Glutamatergic neuron (in vitro differentiated cells): ENCODE measurements at places on chromosomes 1 and 21.

- no peak overlapping the region for H3K4me3 ChIP-seq
- H3K27ac ChIP-seq = no peak overlapping the region
- H3K36me3 ChIP-seq = no peaks in the 10 kb centered on the region
- H3K27me3 ChIP-seq = peaks cover 9% of the 10 kb centered on the region
Observed at GRCh38 chr1:167202049-167202448, 18.6 kb upstream of the POU2F1 start.

DNA sequence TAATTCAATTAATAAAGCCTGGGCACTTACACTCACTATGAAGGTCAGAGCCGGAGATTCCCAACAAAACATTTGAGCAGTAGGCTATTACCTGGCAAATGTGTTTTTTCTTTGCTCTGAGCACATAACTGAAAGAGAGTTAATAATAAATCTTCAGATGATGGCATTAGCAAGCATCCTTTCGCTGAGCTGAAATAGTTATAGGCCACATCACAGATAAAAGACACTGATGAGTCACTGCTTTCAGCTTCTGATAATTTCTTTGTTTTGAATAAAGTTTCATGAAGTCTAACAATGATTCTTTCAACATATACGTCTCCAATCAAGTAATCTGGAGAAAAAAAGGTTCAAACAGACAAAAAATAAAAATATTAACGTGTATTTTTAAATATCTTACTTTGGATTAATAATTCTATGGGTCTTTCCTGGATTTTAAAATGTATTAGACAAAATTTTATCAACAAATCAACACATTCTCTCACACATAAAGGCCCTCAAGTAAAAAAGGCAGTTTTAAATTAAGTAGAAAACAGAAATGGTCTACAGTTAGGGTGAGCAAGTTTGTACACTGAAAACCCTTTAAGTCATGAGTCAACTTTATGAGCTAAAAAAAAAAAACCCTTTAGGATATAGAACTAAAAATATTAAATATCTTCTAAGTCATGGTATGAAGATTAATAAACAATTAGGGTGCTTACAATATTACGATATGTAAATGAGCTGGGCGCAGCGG, 33.1 kb downstream of the LTN1 start:
- H3K27ac ChIP-seq = no peak overlapping the region
- H3K4me1 ChIP-seq = no peaks in the 10 kb centered on the region
- H3K27me3 ChIP-seq = no peaks in the 10 kb centered on the region
- no peaks in the 10 kb centered on the region for H3K36me3 ChIP-seq
- H3K4me3 ChIP-seq = no peak overlapping the region
- no peak for DNase-seq

DNA sequence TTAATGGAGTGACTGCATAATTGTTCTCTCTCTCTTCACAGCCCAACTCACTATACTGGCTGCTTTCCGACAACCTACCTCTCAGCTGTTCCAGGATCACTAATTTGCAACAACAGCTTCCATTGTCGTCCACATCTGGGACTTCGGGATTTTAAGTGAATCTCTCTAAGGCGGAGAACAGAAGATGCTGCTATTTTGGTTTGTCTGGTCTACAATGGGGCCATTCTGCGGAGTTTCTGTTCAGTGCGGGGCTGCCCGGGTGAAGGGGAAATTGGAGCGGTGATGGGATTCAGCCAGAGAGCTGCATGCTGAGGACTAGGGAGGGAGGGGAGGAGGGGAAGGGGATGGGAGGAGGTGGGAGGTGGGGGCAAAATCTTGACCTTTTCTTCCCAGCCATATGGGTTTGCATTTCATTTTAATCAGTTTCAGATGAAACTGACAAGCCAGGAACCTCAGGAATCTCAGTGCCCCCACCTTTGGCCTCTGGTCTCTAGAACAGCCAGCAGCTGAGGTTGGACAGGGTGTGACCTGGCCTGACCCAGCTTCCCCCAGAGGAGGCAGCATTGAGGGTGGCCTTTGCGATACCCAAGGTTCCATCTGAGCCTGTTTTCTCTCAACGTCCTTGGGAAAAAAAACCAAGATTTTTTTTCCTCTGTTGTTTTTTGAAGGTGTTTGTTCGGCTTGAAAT, 6.9 kb upstream of the SRP9 start:
- H3K27me3 ChIP-seq = peaks cover 6% of the 10 kb centered on the region
- H3K4me3 ChIP-seq = peak overlapping the region; percentile 4
- no peak for DNase-seq
- H3K36me3 ChIP-seq = no peaks in the 10 kb centered on the region

DNA sequence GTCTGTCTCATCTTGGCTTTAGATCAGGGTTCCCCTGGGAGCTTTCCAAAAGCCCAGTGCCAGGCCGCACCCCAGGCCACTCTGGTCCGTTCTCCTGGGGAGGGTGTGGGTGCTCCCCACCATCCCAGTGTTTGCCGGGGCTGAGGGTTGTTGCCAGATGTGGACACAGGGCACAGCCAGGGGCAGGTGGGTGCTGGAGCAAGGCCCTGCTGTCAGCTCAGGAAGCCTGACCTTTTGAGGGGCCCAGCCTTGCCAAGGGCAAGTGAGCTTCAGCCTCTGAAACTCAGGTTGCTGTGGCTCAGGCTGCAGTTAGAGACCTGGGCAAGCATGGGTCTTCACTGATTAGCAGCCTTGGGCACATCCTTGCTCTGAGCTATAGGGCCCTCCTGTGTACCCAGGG, 22.8 kb upstream of the ZBTB21 start:
- H3K27ac ChIP-seq = no peak overlapping the region
- peaks cover 4% of the 10 kb centered on the region for H3K27me3 ChIP-seq
- H3K36me3 ChIP-seq = no peaks in the 10 kb centered on the region

DNA sequence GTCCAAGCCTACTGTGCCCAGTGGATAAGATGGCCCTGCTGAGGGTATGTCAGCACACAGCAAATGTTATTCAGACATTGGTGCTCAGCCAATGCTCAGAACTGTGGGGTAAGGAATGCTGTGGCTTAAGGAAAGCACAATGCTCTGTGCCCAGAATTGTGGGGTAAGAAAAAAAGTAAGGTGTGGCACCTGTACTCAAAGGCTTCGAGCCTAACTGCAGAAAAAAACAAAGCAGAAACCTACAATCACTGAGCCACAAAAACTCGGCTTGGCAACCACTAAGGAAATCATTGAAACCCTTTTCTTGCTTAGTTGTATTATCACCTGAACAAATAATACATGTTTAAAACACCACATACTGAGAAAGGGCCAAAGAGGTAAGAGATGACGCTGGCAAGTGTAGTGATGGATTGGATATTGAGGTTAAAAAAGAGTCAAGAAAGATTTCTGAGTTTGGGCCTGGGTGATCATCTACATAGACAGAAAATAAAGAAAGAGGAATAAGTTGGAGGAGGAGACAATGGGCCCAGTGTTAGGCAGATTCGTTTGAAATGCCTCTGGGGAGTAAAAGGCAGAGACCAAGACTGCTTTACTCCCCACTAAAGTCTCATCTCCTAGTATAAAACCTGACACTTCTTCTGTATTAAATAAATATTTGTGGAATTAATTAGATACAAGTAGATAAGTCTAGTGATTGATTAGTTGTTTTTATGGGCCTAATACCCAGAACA, 25.9 kb upstream of the ATP1A1 start:
- no peak overlapping the region for H3K4me3 ChIP-seq
- peak overlapping the region; percentile 44 for H3K27ac ChIP-seq
- peaks cover 32% of the 10 kb centered on the region for H3K4me1 ChIP-seq
- peaks cover 1% of the 10 kb centered on the region for H3K27me3 ChIP-seq
- DNase-seq = no peak

GRCh38 chr21:42160111-42160721, 58.7 kb upstream of the ABCG1 start:
- H3K4me1 ChIP-seq = peaks cover 7% of the 10 kb centered on the region
- no peak overlapping the region for H3K27ac ChIP-seq
- no peak for DNase-seq
- H3K27me3 ChIP-seq = peaks cover 2% of the 10 kb centered on the region

DNA sequence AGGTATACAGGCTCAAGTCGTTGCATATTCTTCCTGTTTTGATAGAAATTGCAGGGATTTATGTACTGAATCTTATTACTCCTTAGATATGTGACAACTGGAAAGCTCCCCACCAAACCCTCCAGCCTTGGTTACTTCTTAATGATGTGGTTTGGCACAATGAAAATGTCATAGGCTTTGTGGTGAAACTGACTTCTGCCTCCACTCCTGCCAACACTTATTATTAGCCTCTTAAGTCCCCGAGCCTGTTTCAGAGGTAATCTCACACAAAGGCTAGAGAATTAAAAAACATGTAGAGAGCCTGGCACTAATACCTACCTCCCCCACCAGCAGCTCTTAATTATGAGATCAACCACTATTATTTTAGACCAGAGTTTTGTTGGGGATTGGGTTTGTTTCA, 4.2 kb downstream of the COX20 start:
- H3K4me3 ChIP-seq = no peak overlapping the region
- H3K36me3 ChIP-seq = no peaks in the 10 kb centered on the region
- H3K27me3 ChIP-seq = peaks cover 8% of the 10 kb centered on the region
- no peak overlapping the region for H3K27ac ChIP-seq
- H3K4me1 ChIP-seq = peaks cover 20% of the 10 kb centered on the region

DNA sequence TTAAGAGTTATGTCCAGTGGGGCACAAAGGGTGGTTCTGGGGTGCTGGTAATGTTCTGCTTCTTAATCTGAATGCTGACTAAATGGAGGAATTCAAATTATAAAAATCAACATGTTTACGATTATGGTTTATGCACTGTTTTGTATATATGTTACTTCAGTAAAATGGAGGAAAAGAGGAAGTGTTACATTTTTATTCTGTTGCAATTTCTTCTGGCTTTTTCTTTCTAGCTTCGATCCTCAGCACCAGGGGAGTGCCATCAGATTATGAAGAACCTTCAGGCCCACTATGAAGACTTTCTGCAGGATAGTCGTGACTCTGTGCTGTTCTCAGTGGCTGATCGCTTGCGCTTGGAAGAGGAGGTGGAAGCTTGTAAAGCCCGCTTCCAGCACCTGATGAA, 105.5 kb downstream of the MACF1 start:
- DNase-seq = no peak
- peaks cover 14% of the 10 kb centered on the region for H3K27me3 ChIP-seq
- H3K36me3 ChIP-seq = no peaks in the 10 kb centered on the region
- no peaks in the 10 kb centered on the region for H3K4me1 ChIP-seq
- H3K27ac ChIP-seq = no peak overlapping the region
- no peak overlapping the region for H3K4me3 ChIP-seq

DNA sequence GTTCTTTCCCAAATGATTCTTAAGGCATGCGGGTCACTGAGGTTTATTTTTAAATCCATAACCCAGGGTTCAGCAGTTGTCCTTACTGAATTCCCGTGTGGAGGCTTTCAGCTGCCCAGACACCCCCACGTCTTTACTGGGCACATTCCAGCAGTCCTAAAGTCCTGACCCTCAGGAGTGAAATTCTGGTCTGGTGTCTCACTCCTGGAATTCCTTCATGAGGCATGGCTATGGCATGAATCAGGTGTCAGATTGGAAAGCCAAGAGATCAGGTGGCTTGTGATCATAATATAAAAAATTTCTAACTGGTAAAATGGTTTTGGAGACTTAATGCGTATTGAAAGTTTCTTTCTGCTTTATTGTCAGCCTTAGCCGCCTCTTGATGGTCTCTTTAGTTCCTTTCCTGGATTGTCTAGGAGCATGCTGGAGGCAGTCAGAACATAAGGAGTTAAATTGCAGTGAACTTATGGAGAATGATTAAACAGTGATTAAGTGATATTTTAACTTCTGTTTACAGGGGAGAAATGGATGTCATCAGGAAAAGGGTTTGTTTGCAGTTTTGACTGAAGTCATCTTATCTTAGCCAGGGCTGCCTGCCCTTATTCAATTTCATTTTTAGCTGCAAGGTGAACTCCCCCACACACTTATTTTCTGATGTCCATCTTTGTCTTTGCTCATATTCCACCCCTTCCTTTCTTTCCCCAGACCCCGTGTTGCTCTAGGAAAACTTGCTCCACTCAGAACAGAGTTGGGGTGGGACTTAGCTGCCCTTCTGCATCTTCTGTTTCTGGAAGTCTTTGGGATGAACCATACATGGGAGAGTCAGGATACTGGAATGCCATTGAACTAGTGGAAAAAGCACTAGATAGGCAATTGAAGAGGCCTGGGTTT, 25.7 kb upstream of the MACF1 start:
- DNase-seq = no peak

- H3K27me3 ChIP-seq = peaks cover 7% of the 10 kb centered on the region
- H3K27ac ChIP-seq = no peak overlapping the region
- peaks cover 17% of the 10 kb centered on the region for H3K4me1 ChIP-seq
- no peaks in the 10 kb centered on the region for H3K36me3 ChIP-seq
- H3K4me3 ChIP-seq = peak overlapping the region; percentile 88
- DNase-seq = peak; percentile 73
Observed at GRCh38 chr1:153775458-153776327, 486 bp downstream of the SLC27A3 start.

GRCh38 chr1:116956378-116956777, 45.2 kb upstream of the CD101 start:
- H3K27ac ChIP-seq = no peak overlapping the region
- H3K4me1 ChIP-seq = no peaks in the 10 kb centered on the region

DNA sequence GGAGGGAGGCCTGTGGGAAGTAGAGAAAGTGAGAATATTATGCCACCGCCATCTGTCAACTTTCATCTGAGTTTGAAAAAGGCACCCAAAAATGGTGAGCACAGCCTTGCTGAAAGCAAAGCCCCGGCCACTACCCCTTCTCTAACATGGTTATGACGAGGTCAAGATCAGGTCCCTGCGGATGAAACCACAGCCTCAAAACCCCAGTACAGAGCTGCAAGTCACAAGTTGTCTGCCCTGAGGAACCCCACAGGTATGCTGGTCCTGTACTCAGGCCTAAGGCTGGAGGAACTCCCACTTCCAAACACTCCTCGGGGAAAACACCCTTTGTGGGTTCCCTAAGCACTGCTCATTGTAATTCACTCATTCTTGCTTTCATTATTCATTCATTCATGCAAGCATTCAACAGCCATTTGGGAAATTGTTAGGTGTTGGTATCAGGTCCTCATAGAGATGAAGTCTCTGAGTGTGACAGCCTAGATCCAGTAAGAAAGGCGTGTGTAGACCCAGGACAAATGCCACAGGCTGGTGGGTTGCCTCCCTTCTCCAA, 216.6 kb upstream of the EDN2 start:
- H3K36me3 ChIP-seq = no peaks in the 10 kb centered on the region
- H3K4me1 ChIP-seq = peaks cover 42% of the 10 kb centered on the region
- peak overlapping the region; percentile 67 for H3K27ac ChIP-seq
- H3K4me3 ChIP-seq = no peak overlapping the region
- no peak for DNase-seq

GRCh38 chr21:38392661-38393060, 105.6 kb downstream of the ERG start:
- H3K4me3 ChIP-seq = no peak overlapping the region
- H3K36me3 ChIP-seq = no peaks in the 10 kb centered on the region
- peaks cover 4% of the 10 kb centered on the region for H3K27me3 ChIP-seq
- H3K4me1 ChIP-seq = no peaks in the 10 kb centered on the region
- no peak overlapping the region for H3K27ac ChIP-seq

- H3K4me1 ChIP-seq = no peaks in the 10 kb centered on the region
- H3K27ac ChIP-seq = no peak overlapping the region
- no peaks in the 10 kb centered on the region for H3K36me3 ChIP-seq
- no peak for DNase-seq
Observed at GRCh38 chr1:45979074-45979777, 153.2 kb downstream of the PIK3R3 start.
